ENCODE measurements at places on chromosomes 2 and 18. TPM values are rescaled to one million over a fixed set of nuclear protein-coding genes. Genes with fewer than 3 reads are reported as not detected.

MYOM1 gene
- 26.3 TPM for total RNA-seq

ACMSD gene
- total RNA-seq: not detected

- no peak for DNase-seq
These were observed 222.6 kb upstream of the LRRTM1 start for GRCh38 chr2:80527119-80527518.

MROH2A gene
- total RNA-seq: not detected

DNA sequence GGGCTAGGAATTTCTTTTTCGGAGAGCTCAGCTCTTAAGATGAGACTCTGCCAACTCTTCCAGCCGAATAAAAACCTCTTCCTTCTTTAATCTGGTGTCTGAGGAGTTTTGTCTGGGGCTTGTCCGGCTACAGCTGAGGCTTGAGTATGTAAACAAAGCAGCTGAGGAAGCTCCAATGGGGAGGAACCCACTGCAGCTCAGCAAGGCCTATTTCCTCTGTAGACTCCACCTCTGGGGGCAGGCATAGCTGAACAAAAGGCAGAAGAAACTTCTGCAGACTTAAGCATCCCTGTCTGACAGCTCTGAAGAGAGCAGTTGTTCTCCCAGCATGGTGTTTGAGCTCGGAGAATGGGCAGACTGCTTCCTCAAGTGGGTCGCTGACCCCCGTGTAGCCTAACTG is 838.7 kb downstream of the CCDC85A start:
- DNase-seq: no peak

GRCh38 chr2:70897203-70897976 is 38.3 kb upstream of the ATP6V1B1 start:
- no peak for DNase-seq

GRCh38 chr2:84905181-84906107 is at the start of gene TMSB10:
Gene TMSB10, plus strand, starts transcription at chr2:84905656.
- DNase-seq: peak; percentile 91

WDCP gene
- 8.3 TPM for total RNA-seq

FEV gene
- total RNA-seq: not detected

CLEC4F gene
- 0.72 TPM for total RNA-seq

DNA sequence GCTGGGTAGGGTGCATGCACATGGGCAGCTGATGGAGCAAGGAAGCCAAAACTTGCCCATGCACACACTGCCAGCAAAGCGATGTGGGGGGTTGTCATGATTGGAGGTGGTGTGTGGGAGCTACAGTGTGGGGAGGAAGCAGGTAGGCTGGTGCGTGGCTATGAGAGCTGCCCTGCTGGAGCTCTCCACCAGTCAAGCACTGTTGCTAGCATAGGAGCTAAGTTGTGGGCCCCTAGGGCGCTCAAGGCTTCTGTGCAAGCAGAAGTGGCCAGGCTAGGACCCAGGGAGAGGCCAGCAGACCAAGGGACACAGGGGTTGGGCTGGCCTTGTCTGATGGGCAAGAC is 20.2 kb downstream of the EHBP1 start:
- no peak for DNase-seq

- DNase-seq: no peak
These were observed 23.5 kb downstream of the PTGR3 start for GRCh38 chr18:75185460-75185859.

GRCh38 chr2:220277445-220277975 is 650.1 kb downstream of the SLC4A3 start:
- DNase-seq: peak; percentile 84

DNA sequence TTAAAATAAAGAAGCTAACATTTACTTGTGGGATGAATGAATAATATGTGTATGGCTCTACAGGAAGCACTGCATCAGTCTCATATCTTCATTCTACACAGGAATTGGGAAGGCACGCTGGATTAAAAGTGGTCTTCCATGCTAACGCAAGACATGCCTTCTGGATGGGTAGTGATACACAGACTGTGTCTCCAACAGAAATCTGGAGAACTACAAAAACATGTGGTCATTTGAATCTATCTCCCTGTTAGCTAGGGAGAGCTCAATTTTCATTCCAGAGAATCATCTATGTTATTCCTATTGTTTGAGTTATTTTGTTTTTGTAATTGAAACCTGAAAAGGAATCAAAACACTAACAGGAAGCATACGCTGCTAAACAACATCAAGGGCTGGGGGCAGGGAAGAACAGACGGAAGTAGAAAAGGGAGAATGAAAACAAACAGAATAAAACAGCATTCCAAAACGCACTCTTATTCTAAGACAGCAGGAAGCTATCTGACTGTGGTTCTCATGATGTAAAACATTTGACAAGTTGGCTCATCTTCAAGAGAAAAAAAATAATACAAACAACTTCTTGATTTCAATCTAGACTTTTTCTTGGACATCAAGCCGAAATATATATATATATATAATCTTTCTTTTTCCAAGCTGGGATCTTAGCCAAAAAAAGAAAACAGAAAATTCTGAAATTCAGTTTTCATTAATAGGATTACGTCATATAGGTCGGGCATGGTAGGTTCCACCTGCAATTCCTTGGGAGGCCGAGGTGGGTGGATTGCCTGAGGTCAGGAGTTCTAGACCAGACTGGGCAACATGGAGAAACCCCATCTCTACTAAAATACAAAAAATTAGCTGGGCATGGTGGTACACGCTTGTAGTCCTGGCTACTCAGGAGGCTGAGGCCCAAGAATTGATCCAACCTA is 31.5 kb upstream of the ASNSD1 start:
- DNase-seq: no peak

ATOH8 gene
- 68.5 TPM for total RNA-seq

DNA sequence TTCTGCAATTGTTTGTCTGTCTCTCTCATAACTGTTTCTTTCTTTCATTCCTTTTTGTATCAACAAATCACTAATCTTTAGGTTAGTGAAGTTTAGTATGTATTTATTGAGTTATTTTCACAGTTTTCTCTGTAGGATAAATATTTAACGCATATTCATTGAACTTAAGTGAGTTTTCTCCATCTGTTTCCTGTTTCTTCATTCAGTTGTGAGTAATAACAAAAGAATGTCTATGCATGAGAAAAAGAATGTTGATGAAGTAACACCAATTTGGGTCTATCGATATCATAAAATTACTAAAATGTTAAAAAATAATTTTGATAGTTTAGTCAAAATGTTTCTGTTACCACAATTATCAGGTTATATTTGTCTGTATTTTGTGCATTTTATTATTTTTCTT is 948.0 kb downstream of the DSC3 start:
- no peak for DNase-seq

DNA sequence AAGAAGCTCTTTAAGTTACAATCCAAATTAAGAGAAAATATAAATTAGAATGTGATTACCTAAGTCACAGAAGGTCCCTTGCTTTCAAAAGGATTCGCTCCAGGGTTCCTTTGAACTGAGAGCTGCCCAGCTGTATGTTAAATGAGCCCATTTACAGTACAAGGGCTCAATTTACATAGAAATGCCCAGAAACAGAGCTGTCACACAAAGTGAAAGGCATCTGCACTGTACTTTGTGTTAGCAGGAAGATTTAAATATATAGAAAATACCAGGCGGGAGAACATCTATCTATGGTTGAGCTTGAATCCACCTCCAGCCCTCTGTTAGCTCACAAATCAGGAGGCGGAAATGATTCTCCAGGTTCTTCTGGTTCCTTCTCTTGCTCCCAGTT is 272.9 kb downstream of the PAX3 start:
- no peak for DNase-seq

GRCh38 chr18:77131652-77132368 is 773 bp downstream of the MBP start:
- peak; percentile 89 for DNase-seq

DNA sequence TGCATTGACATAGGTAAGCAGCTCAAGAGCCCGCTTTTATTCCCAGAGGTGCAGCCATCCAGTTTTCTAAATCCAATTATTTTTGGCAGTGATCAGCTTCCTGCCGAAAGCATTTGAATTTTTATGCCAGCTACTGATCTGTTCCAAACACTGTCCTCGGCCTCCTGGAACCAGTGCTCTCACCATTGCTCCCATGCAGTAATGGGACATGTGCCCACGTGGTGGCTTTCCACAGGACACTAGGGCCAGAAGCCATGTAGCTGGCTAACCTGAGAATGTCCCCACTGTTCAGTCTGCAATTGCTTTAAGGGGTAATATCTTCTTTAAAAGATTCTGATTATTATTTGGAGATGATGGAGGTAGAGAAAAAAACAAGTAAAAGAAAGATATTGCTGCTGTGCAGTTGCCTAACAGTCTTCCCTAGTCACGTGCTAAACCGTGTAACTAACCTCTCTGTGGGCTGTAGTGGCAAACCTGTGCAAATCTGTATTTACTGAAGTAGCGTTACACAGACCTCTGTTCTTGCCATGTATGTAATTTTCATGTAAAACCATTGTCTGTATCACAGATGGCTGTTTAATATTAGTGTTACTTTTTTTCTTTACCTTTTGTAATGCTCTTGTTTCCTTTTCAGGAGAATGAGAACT is 13.0 kb downstream of the GRHL1 start:
- DNase-seq: no peak

DNA sequence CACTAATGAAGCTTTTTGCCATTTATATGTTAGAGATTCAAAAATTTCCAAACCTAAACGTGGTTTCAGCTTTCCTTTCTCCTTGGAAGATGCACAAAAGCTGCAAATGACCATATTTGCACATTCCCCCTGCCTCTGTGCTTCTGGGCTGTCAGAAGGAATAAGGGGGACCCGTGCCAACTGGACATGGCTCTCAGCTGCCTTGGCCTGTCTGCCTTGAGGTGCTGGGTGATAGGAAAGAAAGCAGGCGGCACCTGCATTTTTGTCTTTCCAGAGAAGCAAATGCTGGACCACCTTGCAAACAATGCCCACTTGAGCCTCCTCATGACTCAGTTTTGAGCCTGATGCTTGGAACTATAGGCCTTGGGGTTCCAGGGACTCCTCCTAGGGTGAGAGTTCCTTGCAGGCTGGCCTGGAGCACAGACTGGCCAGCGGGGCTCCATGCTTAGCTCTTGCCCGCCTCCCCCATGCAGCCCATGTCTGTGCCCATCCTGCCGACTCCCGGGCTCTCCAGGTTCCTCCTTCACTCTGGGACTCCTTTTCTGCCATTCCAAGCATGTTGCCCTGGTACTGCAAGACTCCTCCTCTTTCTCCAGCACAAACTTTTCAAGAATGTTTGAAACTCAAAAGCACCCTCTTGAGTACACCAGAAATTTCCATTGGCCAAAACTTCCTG is 109.0 kb upstream of the EPAS1 start:
- DNase-seq: no peak

DNA sequence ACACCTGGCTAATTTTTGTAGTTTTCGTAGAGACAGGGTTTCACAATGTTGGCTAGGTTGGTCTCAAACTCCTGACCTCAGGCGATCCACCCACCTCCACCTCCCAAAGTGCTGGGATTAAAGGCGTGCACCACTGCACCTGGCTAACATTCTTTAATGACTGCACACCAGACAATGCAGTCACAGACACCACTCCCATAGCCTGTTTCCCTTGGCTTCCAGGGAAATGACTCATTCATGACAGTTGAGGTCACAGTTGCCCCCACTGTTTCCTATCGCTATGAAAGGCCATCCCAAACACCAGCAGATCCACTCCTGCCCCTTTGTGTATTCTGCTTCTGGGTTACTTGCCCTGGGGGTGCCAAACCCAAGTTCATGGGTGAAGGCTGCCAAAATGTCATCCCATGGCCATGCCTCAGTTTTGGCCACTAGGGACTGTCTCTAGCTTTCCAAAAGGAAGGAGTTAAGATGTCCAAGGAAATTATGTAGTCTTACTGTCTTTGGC is 8.7 kb downstream of the CHMP1B start:
- no peak for DNase-seq

DNA sequence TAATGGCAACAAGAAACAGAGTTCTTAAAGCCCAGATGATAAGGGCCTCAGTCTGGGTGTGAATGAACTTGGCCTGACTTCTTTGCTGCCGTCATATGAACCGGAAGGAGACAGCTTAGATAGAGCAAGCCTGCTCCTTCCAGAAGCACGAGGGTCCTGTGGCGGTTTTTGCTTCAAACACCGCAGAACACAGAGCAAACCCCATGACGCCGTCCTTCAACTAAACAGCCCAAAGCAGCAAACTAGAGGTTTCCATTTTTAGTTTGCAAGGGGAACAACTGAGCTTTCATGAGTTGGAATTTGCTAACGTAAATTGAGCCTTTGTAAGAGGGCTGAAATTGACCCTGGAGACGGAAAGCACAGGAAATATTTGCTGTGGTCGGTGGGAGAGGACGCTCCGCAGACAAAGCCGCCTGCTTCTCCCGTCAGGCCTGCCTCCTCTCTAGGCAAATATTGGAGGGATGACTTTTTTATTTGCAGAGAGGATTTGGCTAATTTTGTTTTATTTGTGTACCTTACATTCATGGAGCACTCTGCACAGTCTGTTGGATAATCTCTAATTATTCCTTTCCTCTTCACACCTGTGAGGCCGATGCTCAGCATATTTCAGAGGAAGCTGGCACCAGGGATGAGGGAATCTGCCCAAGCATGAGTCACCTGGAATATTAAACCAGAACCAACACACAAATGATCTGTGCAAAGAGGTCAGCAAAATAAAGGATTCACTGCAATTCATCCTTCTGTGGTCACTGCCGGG is 134.0 kb upstream of the NCK2 start:
- DNase-seq: no peak

DNA sequence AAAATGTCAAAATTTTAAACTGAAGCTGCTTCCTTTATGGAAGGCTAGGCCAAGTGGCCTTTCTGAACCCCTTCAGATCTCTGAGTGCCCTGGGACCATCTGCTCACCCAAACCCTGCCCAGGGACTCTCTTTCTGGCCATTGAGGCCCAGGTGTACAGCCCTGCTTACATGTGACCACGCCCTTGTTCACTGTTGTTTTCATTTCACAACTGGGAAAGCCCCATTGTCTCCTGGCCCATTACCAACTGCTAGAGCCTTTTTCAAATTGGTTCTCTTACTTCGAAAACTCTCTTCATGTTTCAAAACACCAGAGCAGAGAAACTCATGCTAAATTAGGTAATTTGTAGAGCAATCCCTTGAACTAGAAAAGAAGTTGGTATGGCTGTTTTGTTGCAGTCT is 219.5 kb upstream of the TANK start:
- no peak for DNase-seq

Measured in aorta (tissue), 5 donors.